ENCODE measurements at places on chromosomes 4 and X.

- DNase-seq, result no peak
Measured at GRCh38 chr4:184280591-184281071, 63.0 kb upstream of the ENPP6 start.

DNA sequence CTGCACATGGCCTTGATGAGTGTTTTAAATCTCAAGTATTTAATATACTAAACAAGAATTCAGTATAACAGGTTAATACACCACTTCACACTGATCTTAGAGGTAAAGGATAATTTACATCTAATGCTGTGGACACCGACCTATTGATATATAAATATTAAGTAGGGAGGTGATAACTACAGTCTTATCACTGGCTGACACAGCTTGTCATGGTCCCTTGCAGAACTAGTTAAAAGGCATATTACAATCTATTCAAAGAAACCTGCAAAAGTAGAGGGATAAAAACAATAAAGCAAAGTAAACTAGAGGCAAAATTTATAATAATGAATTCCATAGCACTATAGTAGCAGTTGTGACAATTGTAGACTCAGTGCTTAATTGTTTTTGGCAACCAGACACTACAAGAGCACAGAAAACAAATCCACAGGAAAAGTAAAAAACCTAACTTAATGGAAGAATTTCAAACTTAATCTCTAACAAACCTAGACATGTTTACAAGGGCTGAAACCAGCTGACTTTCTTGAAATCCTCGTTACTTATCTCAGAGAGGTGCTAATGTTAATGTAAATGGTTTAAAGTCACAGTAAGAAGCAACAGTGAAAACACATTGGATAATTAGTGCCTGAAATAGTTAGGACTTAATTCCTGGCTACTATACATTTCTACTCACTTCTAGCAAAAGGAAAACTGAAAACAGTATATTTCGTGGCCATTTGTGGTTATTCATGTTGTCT, 25.0 kb downstream of the MFAP3L start:
- DNase-seq, result no peak

DNA sequence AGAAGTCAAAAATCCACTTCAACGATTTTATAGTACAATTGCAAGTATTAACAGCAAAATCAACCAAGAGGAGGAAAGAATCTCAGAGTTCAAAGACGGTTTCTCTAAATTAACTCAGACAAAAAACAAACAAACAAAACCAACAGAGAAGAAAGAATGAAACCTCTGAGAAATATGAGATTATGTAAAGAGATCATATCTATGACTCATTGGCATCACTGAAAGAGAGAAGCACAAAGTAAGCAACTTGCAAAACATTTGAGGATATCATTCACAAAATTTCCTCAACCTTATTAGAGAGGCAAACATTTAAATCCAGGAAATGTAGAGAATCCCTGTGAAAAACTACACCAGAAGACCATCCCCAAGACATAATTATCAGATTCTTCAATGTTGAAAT, 370.4 kb downstream of the INPP4B start:
- DNase-seq, result no peak

GRCh38 chr4:52977252-52977651, 115.1 kb downstream of the RASL11B start:
- DNase-seq, result no peak

- no peak for DNase-seq
Measured at GRCh38 chr4:181517491-181517890, 725.7 kb upstream of the TENM3 start.
